Mesothelial cell of epicardium (in vitro differentiated cells): ENCODE measurements at places on chromosomes 5 and 9. TPM values are rescaled to one million over a fixed set of nuclear protein-coding genes. Genes with fewer than 3 reads are reported as not detected.

The SEMA4D gene
- total RNA-seq, result 41.8 to 44.7 TPM (median 42.7 TPM) in 3 replicates

The TRPM6 gene
- 0.07 to 0.18 TPM (median 0.18 TPM) in 3 replicates for total RNA-seq

The GPR151 gene
- not detected in 3 replicates for total RNA-seq

The PCDHGA7 gene
- total RNA-seq, result 0.33 to 0.43 TPM (median 0.38 TPM) in 3 replicates

The NPR3 gene
- total RNA-seq, result 3.3 to 4.1 TPM (median 3.8 TPM) in 3 replicates

The FOXD4L5 gene
- total RNA-seq, result 0.16 to 0.29 TPM (median 0.22 TPM) in 3 replicates

The SLC6A18 gene
- total RNA-seq, result not detected in 3 replicates

The GPRIN1 gene
- 1.0 to 1.3 TPM (median 1.1 TPM) in 3 replicates for total RNA-seq

The SHOC1 gene
- total RNA-seq, result not detected in 3 replicates

The URM1 gene
- total RNA-seq, result 46.6 to 54.9 TPM (median 51.5 TPM) in 3 replicates

The RANBP3L gene
- 0.47 to 1.0 TPM (median 0.52 TPM) in 3 replicates for total RNA-seq
